ENCODE measurements at places on chromosomes 7 and 10.

- no peak for DNase-seq
These were observed 187.9 kb downstream of the GATA3 start for GRCh38 chr10:8242295-8242872.

GRCh38 chr10:46263831-46264268 is 22.9 kb upstream of the ANTXRL start:
- DNase-seq: no peak

DNA sequence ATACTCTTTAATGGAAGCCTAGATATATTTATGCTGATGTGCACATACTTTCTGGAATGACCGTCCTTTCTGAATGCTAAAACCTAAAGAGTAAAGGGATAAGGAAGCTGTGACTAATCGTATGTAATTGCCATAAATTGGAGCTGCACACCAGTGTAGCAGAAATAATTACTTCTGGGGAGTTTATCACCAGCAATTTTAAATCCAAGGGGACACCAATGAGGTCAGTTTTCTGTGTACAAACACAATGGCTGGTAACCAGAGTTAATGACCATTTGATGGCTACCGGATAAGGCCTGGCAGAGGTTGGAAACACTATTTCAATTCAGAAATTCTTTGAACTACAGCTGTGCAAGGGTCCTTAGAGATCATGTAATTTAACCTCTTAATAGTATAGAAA is 670.1 kb downstream of the REEP3 start:
- DNase-seq: no peak

GRCh38 chr7:17580856-17581255 is 282.4 kb downstream of the AHR start:
- no peak for DNase-seq

GRCh38 chr7:50544992-50545391 is 20.2 kb downstream of the DDC start:
- DNase-seq: no peak

DNA sequence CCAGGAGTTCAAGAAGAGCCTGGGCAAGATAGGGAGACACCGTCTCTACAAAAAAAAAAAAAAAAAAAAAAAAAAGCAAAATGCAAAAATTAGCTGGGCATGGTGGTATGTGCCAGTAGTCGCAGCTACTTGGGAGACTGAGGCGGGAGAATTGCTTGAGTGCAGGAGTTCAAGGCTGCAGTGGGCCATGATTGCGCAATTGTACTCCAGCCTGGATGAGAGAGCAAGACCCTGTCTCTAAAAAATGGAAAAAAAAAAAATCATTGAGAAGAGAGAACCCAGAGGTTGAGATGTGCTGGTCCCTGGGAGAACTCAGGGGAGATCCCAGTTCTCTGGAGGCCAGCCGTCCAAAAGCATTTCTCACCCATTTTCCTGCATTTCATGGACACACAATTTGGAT is 95.2 kb downstream of the GALNT17 start:
- DNase-seq: no peak

- DNase-seq: no peak
These were observed 31.3 kb upstream of the IL15RA start for GRCh38 chr10:6008497-6009142.

- no peak for DNase-seq
These were observed 597.5 kb upstream of the MKI67 start for GRCh38 chr10:128723631-128724205.

GRCh38 chr7:12490107-12490688 is 80.3 kb upstream of the SCIN start:
- peak; percentile 25 for DNase-seq

- no peak for DNase-seq
These were observed 47.0 kb downstream of the KIAA1217 start for GRCh38 chr10:24255881-24256311.

GRCh38 chr10:19816411-19817230 is at the start of gene PLXDC2:
PLXDC2 (plus strand) TSS chr10:19816432.
- peak; percentile 45 for DNase-seq

- DNase-seq: no peak
These were observed 1.4 kb downstream of the GARS1 start for GRCh38 chr7:30596014-30596641.

- peak; percentile 13 for DNase-seq
These were observed 863 bp downstream of the CCNY start for GRCh38 chr10:35336921-35337823.

- no peak for DNase-seq
These were observed 17.7 kb downstream of the SEPTIN7 start for GRCh38 chr7:35818513-35818912.

- DNase-seq: no peak
These were observed 69.1 kb downstream of the VPS41 start for GRCh38 chr7:38839851-38840250.

DNA sequence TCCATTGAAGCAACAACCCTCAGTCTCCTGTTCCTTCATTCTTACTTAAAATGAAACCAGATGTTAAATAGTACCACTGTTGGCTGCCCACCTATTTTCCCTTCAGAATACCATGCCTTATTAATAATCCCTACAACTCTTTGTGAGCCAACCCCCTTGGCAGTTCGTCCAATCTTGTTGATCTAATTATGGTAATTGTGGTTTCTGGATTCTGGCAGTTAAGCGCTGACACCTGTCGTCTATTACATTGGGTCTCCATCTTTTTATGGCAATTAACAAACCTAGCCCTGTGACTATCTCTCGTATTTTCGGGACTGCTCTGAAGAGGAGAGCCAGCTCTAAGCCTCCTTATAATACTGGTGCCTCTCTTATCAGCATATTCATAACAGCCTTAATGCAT is 432.0 kb downstream of the ATRNL1 start:
- no peak for DNase-seq

GRCh38 chr7:7489546-7489945 is 46.1 kb downstream of the COL28A1 start:
- no peak for DNase-seq

DNA sequence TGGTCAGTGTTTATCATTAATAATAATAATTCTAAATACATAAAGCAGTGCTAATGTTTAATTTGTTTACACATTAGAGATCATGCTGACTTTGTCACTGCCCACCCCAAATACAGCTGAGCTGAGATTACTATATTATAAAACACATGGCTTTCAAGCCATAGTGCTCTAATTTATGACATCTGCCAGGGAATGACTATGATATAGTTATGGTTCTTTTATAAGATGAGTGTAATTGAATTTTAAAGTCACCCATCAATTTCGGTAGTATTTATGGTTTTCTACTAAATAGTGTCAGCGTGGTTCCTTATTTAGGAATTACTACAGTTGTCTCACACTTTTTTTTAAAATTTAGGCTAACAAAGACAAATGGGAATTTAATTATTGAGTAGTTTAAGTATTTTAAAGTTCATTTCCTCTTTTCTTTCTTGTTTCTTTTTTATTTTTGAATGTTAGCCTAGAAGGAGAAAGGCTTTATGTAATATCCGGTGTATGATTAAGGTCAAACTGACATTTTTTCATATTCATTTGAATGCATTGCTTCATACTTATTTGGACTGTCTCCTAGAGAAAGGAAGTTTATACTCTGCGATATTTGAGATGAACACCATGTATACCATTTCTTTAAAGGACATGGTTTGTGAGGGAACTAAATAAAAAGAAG is 3.9 kb downstream of the CDK14 start:
- no peak for DNase-seq

GRCh38 chr7:51357821-51358220 is 41.2 kb upstream of the COBL start:
- no peak for DNase-seq
